ENCODE measurements at places on chromosomes 3 and 15.
A peak's percentile ranks its signal among the peaks of the same experiment; 100 is the strongest.

- no peak for DNase-seq
Observed at GRCh38 chr3:126518779-126519177, 1.2 kb upstream of the UROC1 start.

- peak; percentile 90 for DNase-seq
Observed at GRCh38 chr3:195906865-195907683, 1.3 kb downstream of the TNK2 start.

GRCh38 chr3:156142702-156143101 is 22.3 kb downstream of the KCNAB1 start:
- DNase-seq: no peak

DNA sequence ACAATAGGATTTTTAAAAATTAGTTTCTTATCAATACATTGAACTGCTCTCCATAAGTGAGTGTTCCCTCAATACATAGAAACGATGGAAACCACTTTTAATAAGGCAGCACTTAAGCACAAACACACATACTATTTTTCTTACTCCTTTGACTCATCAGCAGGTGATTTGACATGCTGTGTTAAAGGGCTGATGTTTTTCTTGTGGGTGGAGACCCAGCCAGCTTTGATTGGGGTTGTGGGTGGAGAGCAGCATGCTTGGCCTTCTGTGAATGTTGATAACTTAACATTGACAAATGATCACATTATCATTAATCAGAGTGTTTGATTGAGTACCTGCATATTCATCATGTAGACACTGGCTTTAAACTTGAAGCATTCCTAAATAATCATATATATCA is 223.0 kb upstream of the DPH6 start:
- no peak for DNase-seq

- no peak for DNase-seq
Observed at GRCh38 chr3:177257006-177257405, 59.7 kb upstream of the TBL1XR1 start.

DNA sequence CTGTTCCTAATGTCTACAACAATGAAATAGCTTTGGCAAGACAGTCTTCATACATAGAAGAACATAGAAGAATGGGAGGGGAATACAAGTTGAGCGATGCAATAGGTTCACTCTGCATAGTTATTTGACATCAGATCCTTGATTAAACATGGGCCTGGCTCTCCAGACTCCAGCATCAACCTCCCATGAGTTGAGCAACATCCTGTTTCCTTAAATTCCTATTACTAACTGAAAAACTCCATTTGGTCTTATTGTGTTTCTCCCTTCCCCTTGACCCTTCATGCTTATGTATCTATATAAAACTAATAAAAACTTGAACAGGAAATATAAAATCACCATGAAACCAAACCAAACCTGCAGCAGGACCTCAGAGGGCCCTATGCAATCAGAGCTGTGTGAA is 304.5 kb upstream of the SATB1 start:
- DNase-seq: no peak

GRCh38 chr3:99909714-99910495 is 92.2 kb downstream of the CMSS1 start:
- DNase-seq: no peak

DNA sequence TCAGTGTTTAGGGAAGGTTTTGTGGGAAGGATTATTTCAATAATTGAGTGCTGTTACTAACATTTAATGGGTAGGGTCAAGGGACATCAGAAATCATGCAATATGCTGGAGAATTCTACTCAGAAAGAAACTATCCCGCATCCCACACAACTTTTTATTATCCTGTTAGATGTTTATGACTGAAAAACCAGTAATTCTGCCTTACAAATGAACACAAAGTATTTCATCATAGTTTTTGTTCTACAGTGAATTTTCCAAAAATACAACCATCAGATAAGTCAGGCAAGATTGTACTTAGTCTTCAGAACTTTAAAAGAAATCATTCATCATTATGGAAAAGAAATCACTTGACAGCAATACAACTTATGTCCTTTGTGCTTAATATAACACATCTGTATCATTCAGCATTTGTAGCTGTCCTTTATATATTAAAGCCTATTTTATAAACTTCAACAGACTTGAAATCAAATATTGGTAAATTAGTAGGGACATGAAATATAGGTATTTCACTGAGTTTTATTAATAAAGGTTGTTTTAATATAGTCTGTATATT is 61.9 kb downstream of the TRPM7 start:
- no peak for DNase-seq

DNA sequence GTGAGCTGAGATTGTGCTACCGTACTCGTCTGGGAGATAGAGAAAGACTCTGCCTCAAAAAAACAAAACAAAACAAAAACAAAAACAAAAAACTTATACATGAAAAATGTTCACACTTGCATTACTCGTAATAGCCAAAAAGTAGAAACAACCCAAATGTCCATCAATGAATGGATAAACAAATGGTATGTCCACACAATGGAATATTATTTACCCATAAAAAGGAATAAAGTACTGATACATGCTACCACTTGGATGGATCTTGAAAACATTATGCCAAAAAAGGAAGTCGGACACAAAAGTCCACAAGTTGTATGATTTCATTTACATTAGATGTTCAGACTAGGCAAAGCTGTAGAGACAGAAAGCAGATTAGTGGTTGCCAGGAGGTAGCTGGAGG is 26.7 kb downstream of the PCYT1A start:
- no peak for DNase-seq

DNA sequence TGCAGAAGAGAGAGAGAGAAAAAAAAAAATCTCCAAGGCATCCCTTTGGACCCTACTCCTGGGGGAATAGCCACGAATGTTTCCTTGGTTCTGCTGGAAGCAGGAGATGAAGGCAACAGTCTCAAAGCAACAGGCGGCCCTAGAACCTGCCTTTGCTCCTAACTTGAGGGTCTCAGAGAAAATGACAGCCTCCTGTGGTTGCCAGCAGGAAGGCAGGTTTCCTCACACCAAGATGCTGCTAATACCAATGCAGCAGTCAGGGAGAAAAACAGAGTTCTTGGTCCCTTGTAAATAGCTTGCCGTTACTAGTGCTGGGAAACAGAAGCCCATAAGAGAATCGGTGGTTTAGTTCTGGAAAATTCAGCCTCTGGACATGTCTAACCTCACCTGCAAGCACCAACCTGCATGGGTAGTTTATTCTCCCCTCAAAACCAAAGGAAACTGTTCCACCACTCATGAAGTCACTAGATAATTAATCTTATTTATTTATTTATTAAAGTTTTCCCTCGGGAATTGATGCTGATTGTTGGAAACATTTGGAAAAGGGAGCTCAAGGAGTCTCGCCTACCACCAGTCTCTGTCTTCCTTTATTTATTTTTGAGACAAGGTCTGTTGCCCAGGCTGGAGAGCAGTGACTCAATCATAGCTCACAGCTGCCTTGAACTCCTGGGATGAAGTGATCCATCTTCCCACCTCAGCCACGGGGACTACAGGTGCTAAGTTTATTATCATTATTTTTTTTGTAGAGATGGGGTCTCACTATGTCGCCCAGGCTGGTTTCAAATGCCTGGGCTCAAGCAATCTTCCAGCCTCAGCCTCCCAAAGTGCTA is 883 bp upstream of the FRMD4B start:
- DNase-seq: no peak

GRCh38 chr3:159668990-159669476 is 319.6 kb upstream of the IL12A start:
- DNase-seq: no peak

GRCh38 chr3:117435506-117435905 is 725.9 kb downstream of the TUSC7 start:
- no peak for DNase-seq

GRCh38 chr3:67558426-67558825 is 96.0 kb downstream of the SUCLG2 start:
- no peak for DNase-seq

DNA sequence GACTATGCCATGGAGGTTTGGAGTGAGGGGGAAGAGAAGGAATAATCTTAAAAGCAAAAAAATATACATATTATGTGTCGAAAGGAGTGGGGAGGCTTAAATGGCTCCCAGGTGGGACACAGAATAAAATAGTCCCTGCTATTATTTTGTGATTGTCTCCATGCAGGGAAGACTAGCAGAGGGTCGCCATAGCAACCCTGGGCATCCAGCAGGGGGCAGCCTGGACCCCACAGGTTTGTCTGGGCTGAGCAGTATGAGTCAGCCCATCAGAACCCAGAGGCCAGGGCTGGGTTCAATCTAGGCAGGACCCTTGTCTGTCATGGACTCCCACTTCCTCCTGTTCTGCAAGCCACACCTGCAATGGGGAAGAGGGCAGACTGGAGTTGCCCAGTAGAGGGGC is 17.6 kb upstream of the LINGO1 start:
- peak; percentile 24 for DNase-seq

DNA sequence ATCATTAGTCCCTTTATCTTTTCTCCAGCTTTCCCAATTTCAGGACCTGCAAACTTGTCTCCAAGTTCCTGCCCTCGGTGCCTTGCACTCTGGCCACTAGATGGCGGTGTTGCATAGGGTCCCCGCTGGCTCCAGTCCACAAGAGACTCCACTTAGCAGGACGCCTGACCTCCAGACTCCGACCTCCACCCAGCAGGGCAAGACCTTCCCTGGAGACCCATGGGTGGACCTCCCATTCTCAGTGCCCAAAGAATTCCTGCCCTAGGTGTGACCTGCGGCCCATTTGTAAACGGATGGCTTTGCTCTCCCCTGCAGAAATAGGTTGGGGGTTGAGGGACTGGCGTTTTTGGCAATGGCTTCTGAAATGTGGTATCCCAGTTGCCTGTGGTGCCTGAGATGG is 82.6 kb downstream of the LSM3 start:
- DNase-seq: peak; percentile 89

- peak; percentile 49 for DNase-seq
Observed at GRCh38 chr3:170961616-170962400, 53.4 kb upstream of the EIF5A2 start.

GRCh38 chr15:66682865-66683264 is 19.2 kb upstream of the SMAD6 start:
- DNase-seq: peak; percentile 50

GRCh38 chr3:81080608-81081007 is 680.8 kb downstream of the GBE1 start:
- DNase-seq: no peak

DNA sequence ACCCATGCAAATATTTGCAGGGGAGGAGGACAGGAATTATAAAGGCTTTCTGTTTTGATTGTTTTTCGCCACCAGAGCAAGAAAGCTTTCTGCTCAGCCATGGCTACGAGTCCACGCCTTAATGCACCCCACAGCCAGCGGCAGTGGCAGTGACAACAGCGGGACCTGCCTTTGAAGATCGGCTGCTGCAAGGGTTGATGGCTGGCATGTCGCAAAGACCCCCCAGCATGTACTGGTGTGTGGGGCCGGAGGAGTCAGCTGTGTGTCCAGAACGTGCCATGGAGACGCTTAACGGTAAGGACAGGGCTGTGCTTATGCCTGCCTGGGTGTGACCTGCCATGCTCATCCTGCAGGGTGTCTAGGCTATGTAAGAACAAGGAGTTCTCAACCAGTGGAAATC is 5.3 kb downstream of the LRRK1 start:
- no peak for DNase-seq

- no peak for DNase-seq
Observed at GRCh38 chr15:88375234-88375927, 91.8 kb downstream of the MRPL46 start.

DNA sequence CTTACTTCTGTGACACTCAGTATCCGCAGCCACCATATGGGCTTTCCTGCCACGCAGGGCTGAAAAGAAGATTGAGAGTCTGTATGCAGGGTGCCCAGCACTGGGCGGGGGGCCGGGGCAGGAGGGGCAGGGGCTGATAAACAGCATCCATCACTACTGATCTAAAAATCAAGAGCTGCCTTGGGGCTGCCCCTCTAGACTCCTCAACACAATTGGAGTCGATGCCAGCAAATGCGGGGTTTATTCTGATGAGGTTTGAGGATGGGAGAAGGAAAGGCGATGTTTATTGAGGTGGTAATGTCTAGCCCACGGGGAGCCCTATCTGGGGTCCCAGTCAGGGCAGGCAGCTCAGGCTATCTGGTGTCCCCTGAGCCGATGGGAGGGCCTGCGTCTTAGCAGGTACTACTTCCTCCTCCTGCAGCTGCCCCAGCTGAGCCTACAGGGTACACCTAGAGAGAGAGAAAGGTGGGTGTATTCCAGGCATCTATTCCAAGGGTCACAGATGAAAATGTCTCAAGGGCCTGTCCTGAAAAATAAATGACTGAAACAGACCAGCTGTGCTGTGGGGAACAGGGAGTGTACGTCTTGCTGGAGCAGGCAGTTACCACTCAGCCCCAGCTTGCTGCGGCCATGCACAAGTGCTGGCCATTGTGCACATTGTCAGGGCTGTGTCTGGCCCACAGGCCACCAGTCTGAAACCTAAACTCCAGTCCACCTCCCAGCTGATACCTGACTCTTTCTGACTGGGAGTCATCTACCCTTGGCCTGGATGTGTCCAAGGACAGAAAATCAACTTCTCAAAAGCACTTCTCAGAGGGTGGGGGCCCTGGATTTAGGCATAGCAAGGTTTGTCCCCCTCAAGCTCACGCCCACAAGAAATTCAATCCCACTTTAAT is 19.5 kb downstream of the ISG20 start:
- no peak for DNase-seq

GRCh38 chr3:134694946-134695543 is 44.2 kb upstream of the KY start:
- no peak for DNase-seq

DNA sequence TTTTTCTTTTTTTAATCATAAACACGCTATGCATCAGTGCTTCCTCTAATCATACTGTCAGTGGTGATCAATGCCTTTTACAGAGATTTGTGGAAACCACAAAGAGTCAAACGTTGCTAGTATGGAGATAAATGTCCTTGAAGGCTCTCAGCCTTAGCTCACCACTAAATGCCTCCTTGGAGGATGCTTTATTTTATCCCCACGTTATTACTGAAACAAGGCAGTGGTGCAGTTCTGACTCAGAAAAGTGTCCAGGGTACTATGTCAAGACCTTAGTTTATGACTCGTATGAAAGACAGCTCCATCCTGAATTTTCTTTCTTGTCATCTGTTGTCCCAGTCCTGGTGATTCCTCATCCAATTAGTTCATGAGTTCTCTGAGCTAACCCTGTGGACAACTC is 1146.7 kb downstream of the IGSF11 start:
- DNase-seq: no peak

Data from suppressor macrophage treated with lipopolysaccharide for 4 hours (primary cell).